ENCODE measurements at places on chromosomes 6 and 20.

GRCh38 chr6:108596956-108597355, 36.2 kb downstream of the FOXO3 start:
- no peak for DNase-seq

GRCh38 chr20:25470045-25470444, 62.6 kb downstream of the GINS1 start:
- DNase-seq = no peak

DNA sequence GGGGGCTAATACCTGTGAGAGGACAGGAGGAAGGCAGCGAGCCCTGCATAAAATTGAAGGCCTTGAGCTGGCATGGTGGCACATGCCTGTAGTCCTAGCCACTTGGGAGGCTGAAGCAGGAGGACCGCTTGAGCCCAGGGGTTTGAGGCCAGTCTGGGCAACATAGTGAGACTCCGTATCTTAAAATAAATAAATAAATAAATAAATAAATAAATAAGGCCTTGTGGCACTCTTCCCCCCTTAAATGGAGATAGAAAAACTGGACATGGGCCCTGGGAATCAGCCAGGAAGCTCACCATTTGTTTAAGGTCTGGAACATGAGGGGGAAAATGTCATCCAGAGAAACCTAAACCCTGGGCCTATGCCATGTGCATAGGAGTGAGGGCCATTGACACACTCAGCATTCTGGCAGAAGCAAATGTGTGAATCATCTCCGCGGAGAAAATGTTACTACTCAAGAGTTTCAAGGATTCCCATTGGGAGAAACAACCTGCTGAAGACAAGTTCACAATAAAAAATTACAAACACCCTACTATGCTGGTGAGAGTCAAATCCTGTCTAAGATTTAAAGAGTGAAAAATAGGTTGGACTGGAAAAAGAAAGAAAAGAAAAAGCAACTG, 51.9 kb upstream of the UBR2 start:
- no peak for DNase-seq

- DNase-seq = no peak
Measured at GRCh38 chr6:22059126-22059525, 237.7 kb downstream of the PRL start.

- DNase-seq = peak; percentile 46
Measured at GRCh38 chr6:2891768-2892170, 11.3 kb downstream of the SERPINB9 start.

GRCh38 chr6:154605178-154605881, 94.8 kb upstream of the CNKSR3 start:
- DNase-seq = no peak

- no peak for DNase-seq
Measured at GRCh38 chr6:163651915-163652668, 237.6 kb downstream of the QKI start.

DNA sequence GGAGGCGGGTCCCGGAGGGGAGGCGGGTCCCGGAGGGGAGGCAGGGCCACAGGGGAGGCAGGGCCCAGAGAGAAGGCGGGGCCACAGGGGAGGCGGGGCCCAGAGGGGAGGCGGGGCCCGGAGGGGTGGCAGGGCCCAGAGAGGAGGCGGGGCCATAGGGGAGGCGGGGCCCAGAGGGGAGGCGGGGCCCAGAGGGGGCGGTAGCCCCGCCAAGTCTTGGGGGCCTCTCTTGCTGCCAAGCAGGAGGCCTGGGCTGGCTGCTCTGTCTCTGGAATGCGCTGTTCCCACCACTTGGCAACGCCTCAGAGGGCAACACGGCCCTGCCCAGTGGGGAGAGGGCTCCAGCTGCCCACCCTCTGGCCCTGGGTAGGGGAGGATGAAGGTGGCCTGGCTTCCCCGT, 80.5 kb downstream of the YTHDF1 start:
- no peak for DNase-seq

- DNase-seq = no peak
Measured at GRCh38 chr6:170344631-170345576, 38.3 kb downstream of the FAM120B start.

DNA sequence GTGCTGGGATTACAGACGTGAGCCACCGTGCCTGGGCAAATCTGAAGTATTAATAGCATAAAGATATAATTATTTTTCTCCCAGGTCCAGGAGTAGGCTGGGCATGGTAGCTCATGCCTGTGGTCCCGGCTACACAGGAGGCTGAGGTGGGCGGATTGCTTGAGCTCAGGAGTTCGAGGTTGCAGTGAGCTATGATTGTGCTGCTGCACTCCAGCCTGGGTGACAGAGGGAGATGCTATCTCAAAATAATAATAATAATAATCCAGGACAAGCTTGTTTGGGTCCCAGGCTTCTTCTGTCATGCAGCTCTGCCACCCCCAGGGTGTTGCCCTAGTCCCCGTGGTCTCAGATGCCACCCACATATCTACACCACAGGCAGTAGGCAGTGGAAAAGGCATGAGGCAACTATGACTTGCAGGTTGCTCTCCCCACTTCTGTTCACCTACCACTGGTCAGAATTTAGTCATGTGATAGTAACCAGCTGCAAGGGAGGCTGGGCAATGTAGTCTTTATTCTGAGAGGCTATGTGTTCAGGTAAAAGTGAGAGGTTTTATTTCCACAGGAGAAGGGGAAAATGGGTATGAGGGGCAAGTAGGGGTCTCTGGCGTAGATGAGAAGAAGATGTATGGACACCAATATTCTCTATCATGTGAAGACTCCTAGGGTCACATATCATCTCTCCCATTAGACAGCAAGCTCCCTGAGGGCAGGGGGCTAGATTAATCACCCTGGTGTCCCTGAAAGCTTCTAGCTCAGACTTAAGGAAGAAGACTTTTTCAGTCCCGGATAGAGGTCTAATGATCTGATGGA, 25.7 kb downstream of the TCF15 start:
- DNase-seq = no peak

- no peak for DNase-seq
Measured at GRCh38 chr6:159959976-159960384, 8.9 kb upstream of the IGF2R start.

GRCh38 chr6:84193114-84193708, 34.2 kb downstream of the CEP162 start:
- no peak for DNase-seq

DNA sequence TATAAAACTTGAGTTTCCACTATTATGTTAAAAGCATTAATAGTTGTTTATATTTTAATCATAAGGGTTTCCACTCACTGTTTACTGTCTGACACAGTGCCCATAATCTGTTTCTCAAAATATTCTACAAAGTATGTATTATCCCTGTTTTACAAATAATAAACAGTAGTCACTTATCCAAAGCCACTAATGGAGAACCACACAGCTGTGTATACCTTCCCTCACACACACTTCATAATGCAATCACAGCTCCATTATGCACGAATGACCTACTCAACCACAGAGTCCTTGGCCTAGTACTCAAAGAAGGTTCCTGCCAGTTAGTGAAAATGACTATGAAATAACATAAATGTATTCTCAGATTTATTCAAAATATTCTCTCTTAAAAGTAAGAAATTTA, 103.1 kb downstream of the EPB41L2 start:
- DNase-seq = no peak

- no peak for DNase-seq
Measured at GRCh38 chr20:10609276-10609675, 64.5 kb downstream of the JAG1 start.

DNA sequence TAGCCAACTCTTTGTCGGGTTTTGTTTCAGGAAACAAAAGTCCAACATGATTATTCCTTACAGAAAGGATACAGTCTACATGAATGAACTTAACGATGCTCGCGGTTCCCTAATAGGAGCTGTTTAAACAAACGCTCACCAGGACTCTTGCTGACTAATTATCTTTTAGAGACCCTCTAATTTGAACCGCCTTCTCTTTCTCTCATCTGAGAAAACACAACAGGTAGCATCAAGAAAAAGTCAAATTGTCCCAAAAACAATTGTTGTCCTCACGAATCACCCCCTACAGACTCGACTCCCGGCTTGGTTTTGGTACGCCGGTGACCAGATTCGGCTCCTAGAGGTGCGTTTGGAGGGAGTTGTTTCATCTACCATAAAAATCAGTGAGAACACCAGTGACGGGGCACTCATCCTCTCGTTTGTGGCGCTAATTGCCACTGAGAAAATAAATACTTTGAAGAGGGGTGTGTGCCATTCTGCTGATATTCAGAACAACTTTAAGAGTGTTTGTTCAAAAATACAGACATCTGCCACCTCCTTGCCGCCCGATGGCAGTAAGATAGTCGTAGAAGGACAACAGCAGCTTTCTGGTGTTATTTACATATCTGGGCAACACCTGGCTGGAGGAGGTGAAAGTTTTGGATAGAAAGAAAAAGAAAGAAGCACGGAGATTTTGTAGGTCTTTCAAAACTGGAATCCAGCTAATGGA, 1.1 kb upstream of the SIM1 start:
- no peak for DNase-seq

GRCh38 chr20:53138454-53139262, 166.5 kb downstream of the TSHZ2 start:
- DNase-seq = no peak

GRCh38 chr6:1348675-1349074, 36.8 kb downstream of the FOXQ1 start:
- no peak for DNase-seq

- DNase-seq = no peak
Measured at GRCh38 chr6:36730424-36731380, 33.1 kb downstream of the RAB44 start.

- DNase-seq = no peak
Measured at GRCh38 chr20:45629496-45630100, at the start of gene WFDC10A. WFDC10A (plus strand) TSS chr20:45629739; CDS start chr20:45629814, 75 bp downstream.

- DNase-seq = no peak
Measured at GRCh38 chr6:90397047-90397446, 100.4 kb upstream of the BACH2 start.

GRCh38 chr6:35727231-35727934, 9.4 kb upstream of the ARMC12 start:
- no peak for DNase-seq

- DNase-seq = no peak
Measured at GRCh38 chr20:33444797-33445560, 1.4 kb upstream of the SNTA1 start.

DNA sequence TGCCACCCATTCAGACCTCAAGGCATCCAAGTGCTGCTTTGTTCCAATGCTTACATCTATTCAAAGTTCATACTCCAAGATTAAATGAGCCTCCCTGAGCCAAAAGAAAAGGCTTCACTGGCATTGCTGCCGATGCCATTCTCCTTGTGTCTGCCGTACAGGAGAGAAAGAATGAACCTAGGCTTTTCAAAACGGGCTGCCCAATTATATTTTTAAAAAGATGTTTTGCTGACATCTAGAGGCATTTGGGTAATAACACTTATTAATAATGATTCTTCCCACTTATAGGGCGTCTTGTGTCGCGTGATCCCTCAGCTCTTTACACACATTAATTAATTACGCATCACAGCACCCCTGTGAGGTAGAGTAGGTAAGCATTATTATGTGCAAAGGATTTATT, 545.6 kb downstream of the PKHD1 start:
- no peak for DNase-seq

- DNase-seq = no peak
Measured at GRCh38 chr20:38222231-38222922, 38.2 kb downstream of the KIAA1755 start.

DNA sequence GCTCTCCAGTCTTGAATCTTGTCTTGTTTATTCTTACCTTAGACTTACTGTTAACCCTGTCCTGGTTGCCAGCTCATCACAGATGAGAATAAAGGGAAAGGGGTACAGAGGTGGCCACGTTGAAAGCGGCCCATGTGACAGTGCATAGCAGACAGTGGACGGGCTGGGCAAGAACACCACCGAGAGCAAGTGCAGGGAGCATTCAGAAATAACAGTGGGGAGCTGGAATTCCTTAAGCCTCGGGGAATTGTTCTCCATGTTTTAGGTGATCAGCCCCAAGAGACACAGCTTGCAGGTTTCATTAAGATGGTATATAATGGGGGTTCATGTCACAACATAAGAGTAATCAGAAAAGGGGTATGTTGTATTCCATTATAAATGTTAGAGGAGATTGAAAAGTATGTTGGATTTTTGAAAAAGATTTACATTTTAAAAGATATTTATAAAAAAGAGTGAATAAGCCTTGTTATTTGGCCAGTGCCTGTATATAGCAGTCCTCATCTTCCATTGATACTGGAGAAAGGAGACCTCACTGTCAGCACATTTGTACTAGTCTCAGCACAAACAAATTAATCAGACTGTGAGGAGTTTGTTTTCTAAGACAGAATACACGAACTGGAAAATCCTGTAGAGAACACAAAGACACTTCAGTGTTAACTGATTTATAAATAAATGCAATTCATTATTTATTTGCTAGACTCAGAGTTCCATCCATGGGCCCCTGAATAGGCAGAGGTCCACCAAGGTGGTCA, 35.4 kb downstream of the VAPB start:
- no peak for DNase-seq

- no peak for DNase-seq
Measured at GRCh38 chr20:38046572-38046971, 13.0 kb downstream of the RPRD1B start.

- no peak for DNase-seq
Measured at GRCh38 chr6:32291543-32291942, 67.7 kb upstream of the NOTCH4 start.
